MM.1S (cell line): ENCODE measurements at places on chromosomes 1 and 21.
A peak's percentile ranks its signal among the peaks of the same experiment; 100 is the strongest.

DNA sequence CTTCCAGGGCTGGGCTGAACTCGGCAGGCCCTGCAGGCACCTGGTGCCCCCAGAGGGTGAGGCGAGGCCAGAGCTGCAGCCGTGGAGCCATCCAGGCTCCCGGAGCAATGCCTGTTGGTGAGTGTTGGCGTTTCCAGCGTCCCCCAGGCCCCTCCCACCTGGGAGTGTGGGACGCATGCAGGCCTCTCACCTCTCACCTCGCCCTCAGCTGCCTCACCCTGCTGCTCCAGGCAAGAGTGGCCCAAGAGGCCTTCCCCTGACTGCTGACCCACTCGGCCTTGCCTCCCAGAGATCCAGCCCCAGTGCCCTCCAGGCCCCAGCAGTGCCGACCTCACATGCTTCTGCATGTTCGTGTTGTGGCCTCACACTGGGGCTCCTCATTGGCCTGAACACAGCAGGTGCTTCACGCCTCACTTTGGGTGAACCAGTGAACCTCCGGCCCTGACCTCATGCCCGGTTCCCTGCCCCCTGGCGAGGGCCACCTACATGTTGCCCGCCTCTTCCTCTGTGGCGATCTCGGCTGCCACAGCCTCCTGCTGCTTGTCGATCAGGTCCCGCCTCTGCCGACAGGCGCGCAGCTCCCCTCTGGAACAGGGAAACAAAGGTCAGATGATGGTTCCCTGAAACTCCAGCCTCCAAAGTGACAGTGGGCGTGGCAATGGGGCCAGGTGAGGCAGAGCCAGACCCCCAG is 17.0 kb downstream of the CFAP74 start:
- DNase-seq = no peak

DNA sequence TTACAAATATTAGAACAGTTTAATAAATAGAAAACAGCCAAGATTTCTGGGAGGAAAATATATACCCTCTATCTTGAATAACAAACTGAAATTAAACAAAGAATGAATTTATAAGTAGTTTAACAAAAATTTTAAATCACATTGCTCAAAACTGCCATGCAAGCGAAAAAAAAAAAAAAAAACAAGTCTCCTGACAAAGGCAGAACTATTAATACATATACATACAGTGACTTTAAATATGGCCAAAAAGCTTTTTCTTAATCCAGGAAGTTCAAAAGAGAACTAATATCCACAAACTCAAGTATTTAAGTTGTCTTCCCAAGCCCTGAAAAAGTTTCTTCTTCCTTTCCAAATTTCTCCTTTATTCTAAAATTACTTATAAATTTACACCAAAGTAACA is 63.5 kb upstream of the MUTYH start:
- DNase-seq = no peak

DNA sequence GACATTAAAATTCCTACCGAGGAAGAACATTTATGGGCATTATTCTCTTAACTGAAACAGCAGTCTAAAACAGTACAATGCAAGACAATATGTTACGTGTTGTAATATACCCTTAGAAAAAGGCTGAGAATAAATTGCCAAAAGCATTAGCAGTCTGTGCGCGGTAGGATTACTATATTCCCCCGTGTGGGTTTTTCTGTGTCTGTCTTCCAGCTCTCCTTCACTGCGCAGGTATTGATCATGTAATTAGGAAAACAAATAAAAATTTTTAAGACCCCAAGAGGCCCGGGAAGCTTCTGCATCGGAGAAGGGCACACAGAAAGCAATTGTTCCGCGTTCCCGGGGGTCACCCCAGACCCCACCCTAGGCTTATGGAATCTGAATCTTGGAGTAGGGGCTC is 68.8 kb downstream of the FBXO2 start:
- no peak for DNase-seq

DNA sequence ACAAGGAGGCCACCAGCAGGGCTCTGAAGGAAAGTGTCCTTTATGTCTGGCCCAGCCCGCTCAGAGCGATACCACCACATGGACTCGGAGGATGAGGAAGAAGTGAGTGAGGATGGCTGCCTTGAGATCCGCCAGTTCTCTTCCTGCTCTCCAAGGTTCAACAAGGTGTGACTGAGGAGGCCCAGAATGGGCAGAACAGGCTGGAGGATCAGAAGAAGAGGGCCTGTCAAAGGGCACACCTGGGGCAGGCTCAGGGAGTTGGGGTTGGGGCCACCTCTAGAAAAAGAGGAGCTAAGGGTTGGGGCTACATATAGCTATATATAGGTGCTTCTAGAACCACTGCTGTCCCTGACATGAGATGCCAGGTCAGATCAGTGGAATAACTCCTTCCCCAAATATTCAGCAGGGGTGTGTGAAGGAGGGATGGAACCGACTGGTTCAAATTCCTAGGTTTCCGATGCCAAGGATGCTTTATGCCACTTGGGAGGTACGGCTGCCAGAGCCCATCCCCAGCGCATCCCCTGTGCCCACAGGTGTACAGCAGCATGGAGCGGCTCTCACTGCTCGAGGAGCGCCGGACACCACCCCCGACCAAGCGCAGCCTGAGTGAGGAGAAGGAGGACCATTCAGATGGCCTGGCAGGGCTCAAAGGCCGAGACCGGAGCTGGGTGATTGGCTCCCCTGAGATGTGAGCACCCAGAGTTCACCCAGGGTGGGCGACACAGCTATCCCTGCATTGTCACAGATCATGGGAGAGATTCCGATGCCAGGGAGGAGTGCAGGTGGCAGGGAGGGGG is 102.2 kb downstream of the PIK3R3 start:
- no peak for DNase-seq

DNA sequence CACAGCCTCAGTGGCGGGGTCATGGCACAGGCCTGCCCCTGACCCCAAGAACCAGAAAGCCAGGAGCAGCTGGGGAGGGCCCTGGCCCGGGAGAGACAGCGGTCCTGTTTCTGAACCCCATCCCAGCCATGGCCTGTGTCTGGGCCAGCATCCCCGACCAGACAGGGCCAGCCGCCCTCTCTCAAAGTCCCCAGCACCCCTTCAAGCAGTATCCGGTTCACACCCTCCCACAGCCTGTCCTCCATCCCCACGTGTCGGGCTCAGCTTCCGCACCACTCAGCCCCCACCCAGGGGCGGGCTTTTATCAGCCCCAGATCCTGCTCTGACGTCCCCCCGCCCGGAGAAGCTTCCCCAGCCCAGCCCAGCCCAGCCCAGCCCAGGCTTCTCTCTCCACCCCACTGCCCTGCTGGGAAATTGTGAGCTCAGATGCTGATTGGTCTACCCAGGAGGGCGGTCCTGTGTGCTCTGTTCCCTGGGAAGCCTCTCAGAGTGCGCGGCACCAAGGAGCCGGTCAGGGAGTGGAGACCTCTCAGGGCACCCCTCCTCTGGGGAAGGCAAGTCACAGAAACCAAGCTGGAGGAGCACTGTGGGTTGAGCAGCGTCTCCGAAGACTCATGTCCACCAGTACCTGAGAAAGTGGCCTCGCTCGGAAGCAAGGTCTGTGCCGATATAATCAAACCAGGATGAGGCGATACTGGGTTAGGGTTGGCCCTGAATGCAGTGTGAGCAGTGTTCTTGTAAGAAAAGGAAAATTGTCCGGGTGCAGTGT is 4.7 kb upstream of the FAAP20 start:
- DNase-seq = peak; percentile 15

DNA sequence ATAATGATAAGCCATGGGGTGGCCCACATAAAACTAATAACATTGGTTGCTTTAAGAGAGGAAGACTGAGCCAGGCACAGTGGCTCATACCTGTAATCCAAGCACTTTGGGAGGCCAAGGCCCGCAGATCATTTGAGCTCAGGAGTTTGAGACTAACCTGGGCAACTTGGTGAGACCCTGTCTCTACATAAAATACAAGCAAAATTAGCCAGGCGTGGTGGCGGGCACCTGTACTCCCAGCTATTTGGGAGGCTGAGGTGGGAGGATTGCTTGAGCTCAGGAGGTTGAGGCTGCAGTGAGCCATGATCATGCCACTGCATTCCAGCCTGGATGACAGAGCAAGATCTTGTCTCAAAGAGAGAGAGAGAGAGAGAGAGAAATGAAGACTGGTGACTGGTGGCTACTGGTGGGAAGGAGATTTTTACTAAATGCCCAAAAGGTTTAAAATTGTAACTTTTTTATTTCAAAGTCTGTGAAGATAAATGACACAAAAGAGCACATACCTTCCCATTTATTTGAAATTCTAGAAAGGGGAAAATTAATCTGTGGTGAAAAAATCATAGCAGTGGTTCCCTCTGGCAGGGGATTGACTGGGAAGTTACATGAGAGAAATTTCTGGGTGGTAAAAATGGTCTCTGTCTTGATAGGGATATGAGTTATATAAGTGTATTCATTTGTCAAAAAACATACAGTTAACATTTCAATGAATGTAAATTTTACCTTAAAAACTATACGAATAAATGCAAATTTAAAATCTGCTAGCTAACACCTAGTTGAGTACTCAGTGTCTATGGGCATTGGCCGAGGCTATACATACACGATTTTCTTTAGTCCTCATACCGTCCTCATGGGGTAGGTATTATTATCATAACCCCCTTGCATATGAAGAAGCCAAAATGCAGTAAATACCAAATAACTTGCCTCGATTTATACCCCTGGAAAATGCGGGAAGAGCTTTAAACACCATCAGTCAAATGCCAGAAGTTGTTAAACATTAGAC is 2.2 kb upstream of the NBPF1 start:
- DNase-seq = no peak

- DNase-seq = peak; percentile 44
These were observed 492.3 kb downstream of the MRPL39 start for GRCh38 chr21:25115021-25115420.

DNA sequence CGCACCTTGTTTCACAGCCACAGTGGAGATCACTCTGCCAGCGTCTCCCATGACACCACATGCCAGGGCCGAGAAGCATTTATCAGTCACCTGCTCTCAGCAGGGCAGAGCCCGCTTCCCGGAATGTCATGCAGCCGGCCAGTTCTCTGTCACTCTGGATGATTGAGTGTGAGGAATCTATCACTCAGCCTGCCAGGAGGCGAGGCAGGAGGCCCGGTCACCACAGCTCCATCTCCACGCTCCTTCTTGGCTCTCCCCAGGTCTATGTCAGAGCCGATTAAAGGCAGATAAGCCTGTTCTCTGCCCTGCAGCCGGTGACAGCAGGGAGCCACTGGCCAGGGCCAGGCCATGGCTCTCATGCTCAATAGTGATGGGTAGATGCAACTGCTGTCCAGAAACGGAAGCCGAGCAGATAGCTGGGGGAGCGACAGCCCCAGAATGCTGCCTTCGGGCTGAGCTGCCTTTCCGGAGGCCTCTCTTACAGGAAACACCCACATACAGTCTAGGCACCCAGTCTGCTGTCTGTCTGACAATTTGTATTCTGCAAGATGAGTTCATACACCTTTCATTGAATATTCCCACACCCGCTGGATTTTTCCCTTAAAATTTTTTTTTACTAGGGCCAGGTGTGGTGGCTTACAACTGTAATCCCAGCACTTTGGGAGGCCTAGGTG is 64.1 kb downstream of the ACTL8 start:
- no peak for DNase-seq

- no peak for DNase-seq
These were observed 284.6 kb downstream of the DNM3 start for GRCh38 chr1:172125812-172126430.

- DNase-seq = peak; percentile 71
These were observed 53.9 kb downstream of the TENT5C start for GRCh38 chr1:117659550-117660270.
